Inflammatory macrophage treated with lipopolysaccharide for 4 hours (primary cell): ENCODE measurements at places on chromosomes 1 and 21.

GRCh38 chr1:66271904-66272254 is 262.1 kb upstream of the SGIP1 start:
- peak; percentile 46 for DNase-seq

- peak; percentile 5 for DNase-seq
Observed at GRCh38 chr21:38083535-38083934, 167.3 kb upstream of the KCNJ6 start.

GRCh38 chr1:116560704-116561490 is 9.9 kb downstream of the CD58 start:
- peak; percentile 68 for DNase-seq

DNA sequence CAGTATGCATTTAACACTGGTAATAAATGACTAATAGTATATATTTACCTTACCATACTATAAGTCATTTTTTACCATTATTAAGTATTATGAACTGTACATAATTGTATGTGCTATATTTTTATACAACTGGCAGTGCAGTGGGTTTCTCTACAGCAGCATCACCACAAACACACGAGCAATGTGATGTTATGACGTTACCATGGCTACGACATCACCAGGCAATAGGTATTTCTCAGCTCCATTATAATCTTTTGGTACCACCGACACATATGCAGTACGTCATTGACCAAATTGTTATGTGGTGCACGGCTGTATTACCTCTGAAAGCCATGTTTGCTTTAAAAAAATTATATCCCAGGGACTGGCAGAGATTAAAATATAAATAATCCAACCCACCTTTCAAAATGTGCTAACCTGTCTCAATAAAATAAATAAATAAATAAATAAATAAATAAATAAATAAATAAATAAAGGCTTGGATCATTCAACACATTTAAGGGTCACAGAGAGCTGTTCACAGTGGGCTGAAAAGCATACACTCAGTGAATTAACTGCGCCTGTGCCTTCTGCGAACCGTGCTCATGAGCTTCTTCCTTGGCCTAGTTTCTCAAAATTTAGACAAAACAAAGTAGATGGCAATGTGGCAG is 121.4 kb upstream of the SLC35F3 start:
- DNase-seq, result no peak

GRCh38 chr1:81111818-81112217 is 688.9 kb upstream of the ADGRL2 start:
- no peak for DNase-seq
